HuH-7 (cell line): ENCODE measurements at places on chromosomes 5 and 9.

DNA sequence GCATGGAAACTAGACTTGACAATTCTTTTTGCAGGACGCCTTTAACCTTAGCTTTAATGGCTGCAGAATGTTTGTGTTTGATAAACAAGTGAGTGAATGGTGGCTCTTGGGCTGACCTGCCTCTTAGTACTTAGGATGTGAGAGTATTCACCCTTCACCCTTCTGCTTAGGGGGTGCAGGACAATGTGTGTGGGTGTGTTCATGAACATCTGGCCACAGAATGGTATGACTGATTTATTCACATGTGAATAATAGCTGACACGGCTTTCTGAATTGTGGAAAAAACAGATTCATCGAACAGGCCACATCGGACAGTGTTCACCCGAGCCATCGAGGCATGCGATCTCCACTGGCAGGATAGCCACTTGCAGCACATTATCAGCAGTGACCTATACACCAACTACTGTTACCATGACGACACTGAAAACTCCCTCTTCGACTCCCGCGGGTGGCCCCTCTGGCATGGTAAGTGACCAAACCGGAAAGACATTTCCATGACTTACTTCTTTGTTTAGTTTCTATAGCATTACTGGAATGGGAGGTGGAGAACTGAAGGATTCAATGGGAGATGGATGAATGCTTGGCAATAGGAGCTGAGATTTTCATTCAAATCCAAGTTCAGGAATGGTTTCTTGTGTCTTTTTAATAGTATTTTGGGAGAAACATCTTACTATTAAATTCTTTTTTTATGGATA, 193.6 kb downstream of the ZSWIM6 start:
- DNase-seq, result no peak

DNA sequence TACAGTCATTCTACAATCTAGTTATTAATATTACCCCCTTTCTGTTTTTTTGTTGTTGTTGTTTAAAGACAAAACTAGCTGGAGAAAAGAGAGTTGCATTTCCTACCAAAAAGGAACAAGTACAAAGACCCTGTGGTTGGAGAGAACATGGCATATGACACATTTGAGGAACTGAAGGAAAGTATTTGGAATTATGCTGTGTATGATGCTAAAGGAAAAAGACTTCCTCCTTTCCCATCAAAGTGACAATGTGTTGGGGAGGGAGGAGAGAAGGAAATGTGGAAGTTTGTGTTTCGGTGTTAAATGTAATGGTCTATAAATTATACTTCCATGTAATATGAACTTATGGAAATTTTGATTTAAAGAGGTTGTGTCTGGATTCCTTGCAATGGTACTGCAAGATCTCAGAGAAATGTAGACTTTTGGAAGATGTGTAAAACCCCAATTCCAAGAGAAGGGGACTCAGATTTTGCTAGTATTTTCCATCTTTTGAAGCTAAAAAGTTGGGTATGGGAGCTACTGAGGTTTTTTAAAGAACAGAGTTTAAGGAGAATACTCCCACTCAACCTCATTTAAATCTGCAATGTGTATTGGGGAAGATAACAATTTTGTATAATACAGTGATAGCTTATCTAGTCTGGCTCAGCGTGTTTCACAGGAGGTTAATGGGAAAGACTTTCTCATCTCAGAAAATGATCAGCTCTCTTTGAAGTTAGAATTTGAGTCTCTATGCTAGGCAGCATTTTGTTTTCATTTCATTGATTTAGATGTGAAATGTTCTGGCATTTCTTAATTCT, 15.4 kb upstream of the TNFSF8 start:
- no peak for DNase-seq

GRCh38 chr9:117535973-117536372, 121.1 kb upstream of the ASTN2 start:
- no peak for DNase-seq

GRCh38 chr9:698276-698675, 143.2 kb upstream of the DMRT1 start:
- DNase-seq, result no peak
